ENCODE measurements at places on chromosomes 7 and 10. TPM values are rescaled to one million over a fixed set of nuclear protein-coding genes. Genes with fewer than 3 reads are reported as not detected.
A peak's percentile ranks its signal among the peaks of the same experiment; 100 is the strongest.

- no peak for DNase-seq
Observed at GRCh38 chr10:106387063-106387462, 777.4 kb downstream of the SORCS1 start.

- DNase-seq = no peak
Observed at GRCh38 chr7:105202616-105203015, 186.1 kb downstream of the SRPK2 start.

DNA sequence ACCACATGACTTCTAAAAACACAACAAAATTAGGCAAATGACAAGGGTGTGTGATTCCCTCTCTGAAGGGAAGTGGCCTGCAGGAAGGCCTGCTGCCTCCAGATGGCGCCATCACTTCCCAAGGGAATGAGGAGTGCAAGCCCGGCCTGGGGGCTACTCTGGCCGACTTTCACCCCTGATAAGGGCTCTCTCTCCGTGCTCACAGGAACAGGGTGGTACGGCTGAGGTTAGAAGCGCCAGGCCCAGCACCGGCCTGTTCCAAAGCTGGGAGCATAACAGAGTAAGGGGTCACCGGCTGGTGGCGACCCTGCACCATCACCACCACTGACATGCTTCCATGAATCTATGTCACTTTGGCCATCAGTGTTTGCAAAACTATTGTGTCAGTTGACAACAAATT, 13.1 kb downstream of the RBP3 start:
- peak; percentile 30 for DNase-seq

GRCh38 chr7:97959046-97959445, 30.9 kb downstream of the OCM2 start:
- DNase-seq = no peak

- peak; percentile 65 for DNase-seq
Observed at GRCh38 chr10:72688208-72688651, 3.7 kb upstream of the MCU start.

DNA sequence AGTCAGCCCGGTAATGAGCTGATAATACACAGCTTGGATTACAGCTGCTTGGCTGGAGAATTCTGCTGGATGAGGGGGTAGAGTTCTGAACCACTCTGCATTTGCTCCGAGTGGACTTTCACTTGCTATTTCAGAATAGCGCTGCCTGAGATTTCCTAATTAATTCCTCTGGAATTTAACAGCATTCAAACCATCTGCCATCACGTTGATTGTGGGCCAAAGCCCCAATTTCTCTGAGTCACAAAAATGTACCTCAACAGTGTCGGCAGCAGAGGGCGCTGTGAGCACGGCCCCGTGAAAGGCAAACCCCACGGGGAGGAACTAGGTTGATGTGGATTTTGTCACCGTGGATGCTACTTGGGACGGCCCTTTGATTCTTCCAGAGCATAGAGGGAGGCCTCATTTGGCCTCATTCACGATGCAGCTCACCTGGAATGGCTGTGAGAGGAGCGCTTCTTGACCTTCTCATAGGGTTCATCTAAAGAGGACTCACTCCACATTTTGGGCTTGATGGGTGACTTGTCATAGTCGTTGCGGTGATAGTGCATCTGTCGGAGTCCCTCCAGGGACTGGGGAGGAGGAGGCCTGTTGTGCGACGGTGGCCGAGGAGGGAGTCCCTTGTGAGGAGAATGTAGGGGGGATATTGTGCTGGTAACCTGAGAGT, 73.3 kb downstream of the PRPF18 start:
- no peak for DNase-seq

- no peak for DNase-seq
Observed at GRCh38 chr7:1288390-1288995, 55.8 kb downstream of the UNCX start.

DNA sequence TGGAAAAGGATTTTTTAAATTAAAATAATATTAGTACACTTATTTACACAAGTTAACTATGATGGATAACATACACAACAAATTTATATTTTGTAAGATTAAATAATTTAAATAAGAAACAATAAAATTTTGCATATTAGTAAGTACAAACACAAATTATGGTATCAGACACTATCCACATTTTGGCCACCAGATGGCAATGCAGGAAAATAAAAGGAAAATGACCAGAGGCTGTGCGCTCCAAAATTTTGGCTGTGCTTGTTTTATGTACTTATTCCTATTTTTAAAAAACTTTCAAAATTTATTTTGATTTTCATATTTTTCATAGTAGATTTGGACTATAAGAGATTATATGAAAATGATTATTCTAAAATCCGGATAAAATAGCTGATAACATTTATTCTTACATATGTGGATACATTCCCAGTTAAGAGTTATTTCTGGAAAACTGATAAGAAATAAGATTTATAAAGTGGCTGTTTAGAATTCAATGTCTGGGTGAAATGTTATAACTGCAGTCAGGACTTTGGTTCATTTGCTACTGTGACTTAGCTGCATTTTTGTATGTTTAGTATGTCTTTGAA, 274.7 kb upstream of the HGF start:
- no peak for DNase-seq

- DNase-seq = no peak
Observed at GRCh38 chr7:71264005-71264404, 132.1 kb downstream of the GALNT17 start.

DNA sequence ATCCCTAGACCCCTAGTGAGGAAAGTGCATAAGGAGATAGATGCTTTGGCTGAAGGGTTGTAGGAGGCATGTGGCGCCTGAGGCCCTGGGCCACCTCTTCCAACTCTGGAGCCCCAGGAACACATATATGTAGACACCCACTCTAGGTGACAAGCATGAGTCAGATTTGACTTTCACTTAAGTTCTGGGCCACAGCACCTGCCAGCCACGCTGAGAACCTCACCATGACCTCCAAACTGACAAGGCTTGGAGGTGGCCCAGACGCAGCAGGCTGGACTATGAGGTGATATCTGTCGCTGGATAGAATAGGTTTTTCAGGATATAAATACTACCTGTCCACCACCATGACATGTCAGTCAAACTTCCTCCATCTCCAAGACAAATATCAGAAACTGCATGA, 894.0 kb upstream of the ZNF722 start:
- DNase-seq = no peak

DNA sequence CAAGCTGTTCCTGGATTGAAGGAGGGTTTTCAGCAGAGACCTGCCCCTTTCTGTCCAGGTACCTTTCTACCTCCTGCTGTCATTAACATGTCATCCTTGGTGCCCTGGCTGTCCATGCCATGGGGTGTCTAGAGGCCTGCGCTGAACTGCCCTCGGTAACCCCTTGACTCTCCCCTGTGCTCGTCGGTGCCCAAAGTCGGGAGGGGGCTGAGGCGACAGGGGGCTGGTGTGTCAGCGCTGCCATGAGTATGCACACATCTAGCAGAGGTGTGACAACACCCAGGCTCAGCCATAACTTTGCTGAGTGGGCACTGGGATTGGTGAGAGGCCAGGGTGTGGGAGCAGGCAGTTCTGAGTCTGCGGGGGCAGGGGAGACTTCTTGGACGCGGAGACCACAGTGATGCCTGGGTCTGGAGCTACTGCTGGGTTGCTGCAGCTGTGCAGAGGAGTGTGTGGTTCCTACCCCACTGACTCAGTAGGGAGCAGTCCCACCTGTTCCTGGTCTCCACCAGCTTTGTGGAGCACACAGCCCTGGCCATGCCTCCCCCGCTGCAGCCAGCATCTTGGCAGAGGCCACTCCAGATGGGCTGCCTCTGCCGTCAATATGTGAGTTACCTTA, 376.2 kb upstream of the SEMA3C start:
- no peak for DNase-seq

DNA sequence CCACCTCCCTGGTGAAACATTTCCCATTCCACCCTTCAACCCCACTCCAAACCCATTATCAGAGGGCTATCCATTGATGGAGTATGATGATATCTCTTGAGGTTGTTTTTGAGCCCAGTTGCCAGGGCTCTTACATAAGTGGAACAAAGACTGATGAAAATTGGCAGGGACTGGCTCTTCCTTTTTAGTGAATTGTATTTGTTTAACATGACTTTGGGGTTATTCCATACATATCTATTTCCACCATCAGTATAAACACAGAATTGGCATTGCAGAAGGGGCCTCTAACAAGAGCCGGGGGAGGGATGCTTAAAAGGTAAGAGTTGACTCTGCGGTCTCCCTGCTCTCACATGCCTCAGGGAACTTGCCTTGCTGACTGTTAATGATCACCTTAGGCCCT, 28.9 kb downstream of the FZD1 start:
- DNase-seq = no peak

DNA sequence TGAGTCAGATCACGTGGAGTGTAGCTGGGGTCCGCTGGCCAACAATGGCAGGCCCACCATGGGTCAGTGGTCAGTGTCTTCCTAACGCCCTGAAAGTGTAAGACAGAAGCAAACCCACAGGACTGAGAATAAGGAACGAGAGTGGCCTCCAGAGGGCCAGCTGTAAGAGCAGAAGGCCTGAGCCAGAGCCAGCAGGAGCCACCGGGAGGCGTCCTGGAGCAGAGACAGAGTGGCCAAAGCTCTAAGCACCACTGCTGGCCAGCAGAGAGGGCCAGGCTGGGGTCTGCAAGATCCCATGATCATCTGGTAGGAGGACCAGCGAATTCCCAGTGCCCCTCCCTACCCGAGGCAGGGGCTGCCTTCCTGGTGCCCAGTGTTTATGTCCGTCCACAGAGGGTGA, 9.2 kb downstream of the CCDC201 start:
- DNase-seq = no peak

GRCh38 chr10:101708073-101708472, 13.1 kb upstream of the FBXW4 start:
- no peak for DNase-seq

- no peak for DNase-seq
Observed at GRCh38 chr7:47170516-47170915, 411.4 kb downstream of the TNS3 start.

DNA sequence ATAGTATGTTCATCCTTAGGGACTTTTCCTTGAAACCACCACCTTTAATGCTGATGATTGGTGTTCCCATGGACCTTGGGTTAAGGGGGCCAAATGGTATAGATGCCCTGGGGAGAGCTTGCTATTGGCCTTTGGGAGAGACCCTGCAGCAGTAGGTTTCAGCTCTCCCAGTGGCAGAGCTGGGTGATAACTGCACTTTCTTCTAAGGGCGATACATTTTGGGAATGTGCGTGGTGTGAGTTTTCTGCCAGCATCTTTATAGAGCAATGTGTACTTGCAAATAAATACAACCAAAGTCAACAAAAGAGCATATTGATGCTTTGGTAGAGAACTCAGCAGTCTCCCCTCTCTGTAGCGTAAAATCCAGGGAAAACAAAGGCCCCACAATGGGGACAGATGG, 404.1 kb downstream of the PAXIP1 start:
- DNase-seq = no peak

DNA sequence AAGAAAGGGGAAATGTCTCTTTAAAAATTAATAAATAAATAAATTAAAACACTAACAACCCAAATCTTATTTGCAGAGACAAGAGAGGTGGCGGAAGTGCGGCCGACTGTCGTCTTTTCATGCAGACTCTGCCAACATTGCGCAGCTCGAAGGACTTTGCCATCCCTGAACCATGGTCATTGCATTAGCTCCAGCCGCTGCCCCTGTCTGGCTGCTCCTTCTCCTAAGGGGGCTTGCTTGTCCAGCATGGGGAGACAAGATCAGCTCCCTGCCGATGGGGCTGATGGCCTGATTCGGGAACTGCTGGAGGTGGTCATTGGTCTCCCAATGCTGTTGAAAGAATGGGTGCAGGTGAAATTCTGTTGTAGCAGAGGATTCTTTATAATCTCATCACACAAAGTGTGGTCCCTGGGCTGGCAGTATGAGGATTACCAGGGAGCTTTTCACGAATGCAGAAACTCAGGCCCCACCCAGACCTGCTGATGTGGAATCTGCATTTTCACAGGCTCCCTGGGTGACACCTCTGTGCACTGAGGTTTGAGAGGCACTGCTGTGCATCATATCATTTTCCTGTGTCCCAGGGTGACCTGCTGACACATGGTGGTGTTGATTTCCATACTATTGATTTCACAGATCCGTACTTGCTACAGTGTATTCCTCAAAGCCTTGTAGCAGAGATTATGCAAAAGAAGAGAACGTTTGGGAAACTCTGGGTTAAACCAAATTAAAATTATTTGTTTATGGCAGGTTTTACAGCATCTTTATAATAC, 172.4 kb upstream of the ZMIZ1 start:
- DNase-seq = no peak

DNA sequence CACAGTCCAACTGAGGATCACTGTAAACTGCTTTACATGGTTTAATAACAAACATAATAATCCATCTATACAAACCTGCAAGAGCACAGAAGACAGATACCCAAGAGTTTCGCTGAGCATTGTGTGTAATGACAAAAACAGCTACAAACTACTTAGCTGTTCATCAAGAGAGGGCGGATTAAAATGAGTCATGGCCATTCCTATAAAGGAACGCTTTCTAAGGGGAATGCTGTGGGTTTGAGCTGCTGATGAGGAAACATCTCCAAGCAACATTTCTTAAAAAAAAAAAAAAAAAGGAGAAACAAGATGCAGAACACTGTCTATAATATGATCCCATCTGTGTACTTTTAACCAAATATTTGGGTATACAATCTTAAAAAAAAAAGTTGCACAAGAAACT, 33.8 kb downstream of the VOPP1 start:
- no peak for DNase-seq

DNA sequence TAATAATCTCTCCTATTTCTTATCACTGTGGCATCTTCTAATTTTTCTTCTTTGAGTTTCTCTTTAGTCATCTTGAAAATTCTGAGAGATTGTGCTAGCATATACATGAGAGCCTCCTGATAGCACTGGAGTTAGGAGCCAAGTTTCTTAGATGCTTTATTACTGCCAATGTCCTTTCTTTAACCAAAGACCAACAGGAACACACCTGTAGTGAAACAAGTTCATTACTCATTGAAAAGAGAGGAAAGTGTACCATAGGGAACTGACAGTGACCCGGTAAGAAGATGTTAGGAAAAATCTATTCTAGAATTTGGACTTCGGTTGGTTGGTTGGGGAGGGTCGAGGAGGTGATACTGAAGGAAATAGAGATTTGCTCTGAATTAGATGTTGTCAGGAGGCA, 27.1 kb upstream of the CD36 start:
- no peak for DNase-seq

- DNase-seq = no peak
Observed at GRCh38 chr10:47154762-47155161, 145.2 kb upstream of the GDF10 start.

DNA sequence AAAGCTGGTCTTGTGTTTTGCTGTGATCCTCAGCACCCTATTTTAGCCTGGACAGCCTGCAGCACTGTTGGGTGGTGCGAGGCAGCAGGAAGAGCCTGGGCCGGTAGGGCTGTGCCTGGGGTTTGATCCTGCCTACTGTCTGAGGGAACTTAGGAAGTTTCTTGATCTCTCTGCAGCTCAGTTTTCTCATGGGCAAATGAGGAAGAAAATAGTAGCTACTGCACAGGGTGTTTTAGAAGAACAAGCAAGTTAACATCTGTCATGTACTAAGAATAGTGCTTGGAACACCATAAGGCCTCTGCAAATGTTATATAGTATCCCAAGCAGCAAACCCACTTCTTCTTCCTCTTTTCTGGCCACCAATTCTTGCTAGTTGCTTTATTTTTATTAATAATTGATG, 12.0 kb upstream of the AGR2 start:
- no peak for DNase-seq

Gene ASB4
- 0.33 TPM for polyA plus RNA-seq

Gene VKORC1L1
- 29.3 TPM for polyA plus RNA-seq

Gene CARD11
- polyA plus RNA-seq = 4.8 TPM

Gene GPR146
- polyA plus RNA-seq = 4.0 TPM

Gene OR13A1
- polyA plus RNA-seq = 0.06 TPM

Gene PDLIM1
- polyA plus RNA-seq = 334 TPM

Gene IL2RA
- 0.52 TPM for polyA plus RNA-seq

Gene CPA2
- polyA plus RNA-seq = 28.4 TPM
